HFF-Myc (cell line): ENCODE measurements at places on chromosomes 11 and 22.
A peak's percentile ranks its signal among the peaks of the same experiment; 100 is the strongest.

DNA sequence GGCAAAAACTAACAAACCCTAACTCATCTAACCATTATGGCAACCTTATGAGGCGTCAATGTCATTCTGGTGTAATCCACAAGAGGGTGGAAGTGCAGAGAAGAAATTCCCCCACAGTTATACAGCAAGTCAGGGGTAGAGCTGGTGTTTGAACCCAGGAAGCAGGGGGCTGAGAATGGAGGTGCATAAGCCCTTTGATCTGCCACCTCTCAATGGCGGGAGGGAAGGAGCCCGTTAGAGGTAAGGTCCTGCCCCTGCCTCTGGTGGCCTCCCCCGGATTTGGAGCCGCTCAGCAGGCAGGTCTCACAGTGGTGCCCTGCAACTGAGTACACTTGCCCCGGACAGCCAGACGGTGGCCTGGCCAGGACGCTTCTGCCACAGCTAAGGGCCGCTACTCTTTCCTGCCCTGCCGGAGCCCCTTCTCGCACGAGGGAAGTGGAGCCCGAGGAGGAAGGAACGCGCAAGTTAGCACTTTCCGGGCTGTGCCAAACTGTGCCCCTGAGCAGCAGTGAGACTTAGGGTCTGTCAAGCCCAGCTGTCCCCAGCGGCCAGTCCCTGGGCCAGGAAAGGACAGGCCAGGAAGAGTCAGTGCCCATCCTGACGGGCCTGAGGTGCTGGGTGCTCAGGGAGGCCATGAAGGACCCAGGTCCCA, 1.1 kb downstream of the FXYD2 start:
- DNase-seq: no peak

DNA sequence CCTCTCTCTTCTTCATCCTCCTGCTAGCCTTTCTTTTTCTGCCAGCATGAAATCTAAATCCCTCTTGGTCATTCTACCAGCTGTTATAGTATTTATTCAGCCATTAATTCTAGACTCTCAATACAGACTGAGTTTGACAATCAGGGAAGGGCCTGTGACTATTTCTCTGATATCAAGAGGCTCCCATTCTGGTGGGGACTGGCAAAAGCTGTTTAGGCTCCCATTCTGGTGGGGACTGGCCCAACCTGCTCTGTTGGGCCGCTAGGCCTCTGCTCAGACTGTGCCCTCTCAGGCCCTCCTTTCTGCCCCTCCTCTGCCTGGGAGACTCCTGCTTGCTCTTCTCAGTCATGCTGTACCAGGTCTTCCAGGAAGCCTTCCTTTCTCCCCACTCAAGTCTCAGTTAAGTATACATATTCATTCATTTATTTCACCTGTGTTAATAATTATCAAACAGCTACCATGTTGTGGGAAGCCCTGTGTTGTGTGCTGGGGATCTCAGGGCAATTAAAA, 323.7 kb upstream of the NARS2 start:
- no peak for DNase-seq

DNA sequence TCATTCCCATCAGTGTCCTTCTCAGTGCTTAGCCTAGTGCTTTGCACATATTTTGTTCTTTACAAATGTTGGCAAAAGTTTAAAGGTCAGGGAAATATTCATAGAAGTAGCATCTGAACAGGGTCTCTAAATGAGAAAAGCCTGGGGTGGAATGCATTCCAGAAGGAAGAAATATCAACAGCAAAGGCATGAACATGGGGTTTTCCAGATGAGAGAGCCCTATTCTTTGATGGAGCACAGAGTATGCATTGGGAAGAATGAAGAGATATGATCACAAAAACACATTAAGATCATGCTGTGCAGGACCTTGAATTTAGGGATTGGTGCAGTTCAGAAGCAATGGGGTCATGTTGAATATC, 140.2 kb downstream of the SNX19 start:
- no peak for DNase-seq

DNA sequence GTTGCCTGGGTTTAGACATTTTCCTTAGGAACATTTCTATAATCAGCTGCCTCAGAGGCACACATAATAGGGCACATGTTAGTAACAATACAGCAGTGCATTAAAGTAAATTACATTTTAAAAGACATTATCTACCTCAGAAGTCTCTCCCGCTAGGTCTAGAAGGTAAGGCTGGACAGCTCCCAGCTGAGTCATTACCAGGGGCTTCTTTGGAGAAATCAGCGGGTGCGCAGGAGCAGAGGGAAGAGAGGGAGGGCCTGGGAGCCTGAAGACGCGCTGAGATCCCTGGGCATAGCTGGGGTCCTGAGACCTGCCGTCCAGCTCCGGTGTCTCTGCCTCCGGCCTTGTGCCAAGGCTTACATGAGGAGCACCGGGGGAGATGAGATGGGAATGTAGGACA, 67.7 kb downstream of the TMPRSS5 start:
- no peak for DNase-seq

DNA sequence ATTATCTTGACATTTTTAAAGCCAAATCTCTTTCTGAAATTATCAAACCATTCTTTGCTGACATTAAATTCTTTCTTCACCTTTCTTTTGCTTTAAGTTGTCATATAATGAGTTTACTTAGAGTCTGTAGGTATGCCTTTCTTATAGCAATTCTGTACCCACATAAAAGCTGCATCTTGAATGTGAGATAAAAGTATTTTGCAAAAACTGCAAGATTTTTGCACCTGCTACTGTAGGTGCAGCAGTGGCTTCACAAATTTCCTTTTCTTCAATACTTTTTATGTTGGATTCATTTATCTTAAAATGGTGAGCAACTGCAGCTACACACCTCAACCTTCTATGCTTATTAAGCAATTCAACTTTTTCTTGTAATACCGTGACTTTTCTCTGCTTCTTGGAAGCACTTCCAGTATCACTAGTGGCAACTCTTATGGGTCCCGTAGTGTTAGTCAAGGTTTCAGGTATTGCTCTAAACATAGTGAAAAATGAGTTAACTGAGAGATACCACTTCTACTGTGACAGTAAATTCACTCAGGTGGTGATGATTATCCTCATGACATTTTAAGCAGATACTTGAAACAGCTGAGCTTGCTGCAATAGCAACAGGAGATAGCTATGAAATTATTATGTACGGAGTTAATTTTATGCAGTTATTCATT, 18.8 kb downstream of the ZFP91 start:
- no peak for DNase-seq

GRCh38 chr11:102473543-102473942, 21.0 kb upstream of the TMEM123 start:
- DNase-seq: no peak

DNA sequence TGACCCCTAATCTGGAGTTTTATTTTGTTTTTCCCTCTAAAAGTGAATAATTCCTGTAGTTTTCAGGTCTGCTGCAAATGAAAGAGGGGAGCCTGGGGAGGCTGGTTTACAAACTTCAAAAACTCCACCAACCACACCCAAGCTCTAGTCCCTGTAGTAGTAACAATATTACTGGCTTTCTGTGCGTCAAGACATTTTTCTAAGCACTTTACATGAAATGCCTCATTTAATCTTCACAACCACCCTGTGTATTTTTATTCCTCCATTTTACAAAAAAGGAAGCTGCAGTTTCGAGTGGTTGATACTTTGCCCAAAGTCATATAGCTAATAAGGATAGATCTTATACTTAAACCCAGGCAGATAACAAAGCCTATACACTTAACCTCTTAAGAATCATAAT, 23.5 kb downstream of the CTNND1 start:
- DNase-seq: no peak

DNA sequence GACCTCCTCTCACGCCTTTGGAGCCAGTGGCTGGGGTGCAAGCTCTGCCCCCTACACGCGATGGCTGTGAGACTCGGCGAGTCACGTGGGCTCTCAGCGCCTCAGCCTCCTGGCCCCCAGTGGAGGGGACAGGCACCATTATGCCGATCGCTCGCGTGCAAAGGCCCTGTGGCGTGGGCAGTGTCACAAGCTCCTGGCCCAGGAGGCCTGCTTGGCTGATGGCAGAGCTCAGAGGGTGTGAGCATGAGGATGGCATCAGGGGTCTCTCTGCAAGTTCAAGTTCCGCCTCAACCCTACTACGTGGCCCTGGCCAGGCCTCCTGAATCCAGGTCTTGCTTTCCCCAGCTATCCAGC, 90.8 kb upstream of the KCNQ1OT1 start:
- DNase-seq: no peak

DNA sequence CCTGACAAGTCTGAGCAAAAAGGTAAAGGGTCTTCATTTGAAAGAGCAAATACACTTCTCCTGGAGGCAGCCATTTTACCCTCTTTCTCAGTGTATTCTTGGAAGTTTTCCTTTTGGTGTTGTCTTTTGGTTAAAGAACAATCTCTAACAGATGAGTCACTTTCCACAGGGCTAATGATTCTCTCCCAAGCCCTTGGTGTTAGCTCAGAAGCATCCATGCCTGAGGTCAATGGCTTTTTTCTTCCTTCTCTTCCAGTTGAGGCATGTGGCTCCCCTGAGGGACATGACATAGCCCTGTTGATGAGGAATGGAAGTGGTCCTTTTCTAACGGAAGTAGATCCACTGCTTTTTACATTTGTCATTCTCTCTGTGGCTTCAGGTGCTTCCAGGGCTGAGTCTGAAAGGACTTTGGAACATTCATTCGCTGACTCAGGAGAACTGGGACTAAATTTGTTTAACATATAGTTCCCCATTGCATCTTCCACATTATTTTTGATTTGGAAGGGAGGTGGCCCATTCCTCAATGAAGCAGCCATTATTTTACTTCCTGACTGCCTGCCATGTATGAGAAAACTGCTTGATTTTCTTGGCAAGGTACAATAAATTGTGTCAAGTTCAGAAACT, 13.8 kb upstream of the POGLUT3 start:
- no peak for DNase-seq

GRCh38 chr11:64743591-64744543, at the start of gene RASGRP2:
Gene RASGRP2, minus strand, starts transcription at chr11:64744142. Its CDS starts 1,276 bp downstream, at chr11:64742866.
- no peak for DNase-seq

DNA sequence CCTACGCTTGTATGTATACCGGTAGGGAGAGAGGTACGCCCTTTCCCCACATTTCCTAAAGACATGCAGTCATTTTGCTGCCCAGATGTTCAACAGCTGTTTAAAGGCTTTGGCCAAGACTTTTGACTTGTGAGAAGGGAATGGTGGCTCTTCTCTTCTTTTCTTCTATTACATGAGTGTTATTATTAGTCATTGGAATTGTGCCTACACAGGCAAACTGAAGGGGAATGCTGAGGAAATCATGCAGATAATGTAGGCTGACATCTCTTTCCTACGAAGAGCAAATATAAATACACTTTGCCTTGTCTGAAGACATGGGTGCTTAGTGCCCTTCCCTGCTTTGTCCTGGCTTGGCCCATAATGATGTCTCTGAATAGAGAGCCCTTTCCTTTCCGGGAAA, 194.3 kb upstream of the NARS2 start:
- no peak for DNase-seq

GRCh38 chr11:121437686-121438078, 14.4 kb upstream of the SORL1 start:
- DNase-seq: no peak

DNA sequence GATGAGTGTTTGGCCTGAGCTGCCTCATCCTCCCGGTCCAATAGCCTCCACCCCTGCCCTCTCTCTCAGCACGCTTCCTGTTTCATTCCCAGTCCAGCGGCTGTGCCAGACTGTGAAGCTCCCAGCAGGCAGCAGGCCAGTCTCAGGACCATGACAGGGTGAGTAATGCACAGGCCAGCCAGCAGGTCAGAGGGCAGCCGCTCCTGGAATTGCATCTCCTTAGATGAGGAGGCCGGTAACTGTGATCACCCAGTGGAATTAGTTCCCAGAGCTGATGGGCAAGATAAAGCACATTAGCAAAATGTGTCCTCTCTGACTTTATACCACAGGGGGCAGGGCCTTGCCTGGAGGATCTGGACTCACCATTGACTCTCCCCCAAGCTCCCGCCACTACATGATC, 251.2 kb downstream of the ETS1 start:
- peak; percentile 77 for DNase-seq

DNA sequence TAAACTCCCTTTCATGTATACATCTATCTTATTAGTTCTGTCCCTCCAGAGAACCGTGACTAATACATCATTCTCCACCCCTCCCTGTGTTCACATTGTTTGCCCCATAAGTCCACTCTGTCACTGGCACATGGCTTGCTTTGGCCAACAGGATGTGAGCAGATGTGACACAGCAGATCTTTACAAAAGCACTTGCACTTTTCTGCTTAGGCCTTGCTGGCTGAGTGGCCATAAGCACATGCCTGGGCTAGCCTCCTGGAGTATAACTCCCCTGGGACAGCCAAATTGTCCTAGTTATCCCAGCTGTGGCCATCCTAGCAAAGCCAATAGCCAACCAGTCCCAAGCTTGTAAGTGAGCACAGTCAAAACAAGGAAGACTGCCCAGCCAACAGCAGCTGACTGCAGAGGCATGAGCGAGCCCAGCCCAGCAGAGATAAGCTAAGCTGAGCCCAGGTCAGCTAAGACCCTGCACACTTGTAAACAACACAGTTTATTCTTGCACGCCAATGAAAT, 9.7 kb upstream of the RCN1 start:
- DNase-seq: peak; percentile 77

GRCh38 chr11:128498721-128499245, 88.6 kb downstream of the ETS1 start:
- no peak for DNase-seq

DNA sequence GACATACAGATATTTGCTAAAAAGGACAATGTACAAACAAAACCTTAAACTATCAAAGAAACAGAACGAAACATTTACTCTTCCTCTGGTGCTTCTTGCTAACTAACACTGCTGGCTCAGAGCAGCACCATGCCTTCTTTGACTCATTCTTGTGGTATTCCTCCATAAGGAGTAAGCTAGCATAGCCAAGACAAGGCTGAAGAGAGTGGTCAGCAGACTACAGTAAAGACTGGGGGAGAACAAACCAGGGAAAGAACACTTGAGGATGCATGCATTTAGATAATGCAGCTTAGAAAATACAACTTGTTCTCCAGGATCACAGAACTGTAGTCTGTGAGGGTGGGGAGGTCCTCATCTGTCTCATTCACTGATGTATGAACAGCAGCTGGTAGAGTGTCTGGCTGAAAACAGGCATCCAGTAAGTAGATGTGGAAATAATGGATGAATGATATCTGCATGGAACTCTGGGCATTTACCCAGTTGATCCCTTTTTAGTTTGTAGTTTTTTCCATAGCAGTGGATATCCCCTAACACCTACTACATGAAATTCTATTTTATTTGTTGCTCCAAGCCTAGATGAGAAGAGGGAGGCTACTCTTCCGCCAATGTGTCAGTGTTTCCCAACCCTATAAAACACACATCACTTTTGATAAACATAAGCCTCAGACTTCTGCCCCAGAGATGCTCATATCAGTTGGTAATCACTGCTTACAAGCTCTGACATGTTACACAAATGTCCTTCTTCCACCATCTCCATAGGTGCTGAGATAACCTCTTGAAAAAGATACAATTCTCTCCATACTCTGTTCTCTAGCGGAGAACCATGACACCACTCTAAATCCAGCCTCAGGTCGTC, 7.3 kb downstream of the SNX19 start:
- no peak for DNase-seq

DNA sequence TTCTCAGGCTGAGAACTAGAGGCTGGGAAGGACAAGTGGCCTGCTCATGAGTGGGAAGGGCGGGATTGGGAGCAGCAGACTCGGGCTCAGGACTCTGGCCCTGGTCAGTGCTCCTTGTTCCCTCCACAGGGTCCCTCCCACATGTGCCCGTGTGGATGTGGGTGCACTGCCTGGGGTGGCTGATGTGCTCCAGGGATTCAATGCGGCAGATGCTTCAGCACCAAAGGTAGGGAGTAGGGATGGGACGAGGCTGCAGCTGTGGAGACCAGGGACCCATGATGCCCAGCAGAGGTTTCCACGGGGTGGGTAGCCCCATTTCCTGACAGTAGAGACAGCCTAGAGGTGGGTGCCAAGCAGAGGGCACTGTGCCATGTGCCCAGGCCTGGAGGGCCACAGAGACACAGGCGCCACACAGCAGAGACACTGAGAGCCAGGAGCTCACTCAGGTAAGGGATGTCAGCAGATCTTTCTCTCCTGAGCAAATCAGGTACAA, 89.5 kb downstream of the GGTLC2 start:
- no peak for DNase-seq
